ENCODE measurements at places on chromosomes 6 and 20. TPM values are rescaled to one million over a fixed set of nuclear protein-coding genes. Genes with fewer than 3 reads are reported as not detected.

The SLC35F1 gene
- not detected for total RNA-seq

The EYA2 gene
- total RNA-seq: 0.28 TPM

The BCAS4 gene
- 15.8 TPM for total RNA-seq

The MUCL3 gene
- not detected for total RNA-seq

The ZFAND3 gene
- 19.2 TPM for total RNA-seq

The RIPOR3 gene
- 13.2 TPM for total RNA-seq

The PCK1 gene
- not detected for total RNA-seq

The ATF6B gene
- 6.7 TPM for total RNA-seq

The GJA10 gene
- total RNA-seq: not detected

The TTLL9 gene
- not detected for total RNA-seq

The SOBP gene
- total RNA-seq: 11.6 TPM
